Thymus (tissue), 14 donors: ENCODE measurements at places on chromosomes 2 and 18. TPM values are rescaled to one million over a fixed set of nuclear protein-coding genes. Genes with fewer than 3 reads are reported as not detected.

- H3K27me3 ChIP-seq: no peaks in the 10 kb centered on the region
- no peak for DNase-seq
- no peaks in the 10 kb centered on the region for H3K4me1 ChIP-seq
- no peak overlapping the region for H3K27ac ChIP-seq
- H3K4me3 ChIP-seq: no peak overlapping the region
Measured at GRCh38 chr2:169705927-169706326, 11.7 kb downstream of the PHOSPHO2 start.

ARPC2 gene
- total RNA-seq: 368 TPM

GRCh38 chr18:59197636-59198035 lies 22.3 kb upstream of the GRP start:
- no peaks in the 10 kb centered on the region for H3K4me1 ChIP-seq
- H3K36me3 ChIP-seq: no peaks in the 10 kb centered on the region
- no peak for DNase-seq
- no peak overlapping the region for H3K4me3 ChIP-seq
- H3K27ac ChIP-seq: no peak overlapping the region

GRCh38 chr2:149463328-149464002 lies 124.1 kb downstream of the MMADHC start:
- no peak overlapping the region for H3K27ac ChIP-seq
- no peaks in the 10 kb centered on the region for H3K4me1 ChIP-seq
- no peaks in the 10 kb centered on the region for H3K27me3 ChIP-seq
- no peak for DNase-seq

DNA sequence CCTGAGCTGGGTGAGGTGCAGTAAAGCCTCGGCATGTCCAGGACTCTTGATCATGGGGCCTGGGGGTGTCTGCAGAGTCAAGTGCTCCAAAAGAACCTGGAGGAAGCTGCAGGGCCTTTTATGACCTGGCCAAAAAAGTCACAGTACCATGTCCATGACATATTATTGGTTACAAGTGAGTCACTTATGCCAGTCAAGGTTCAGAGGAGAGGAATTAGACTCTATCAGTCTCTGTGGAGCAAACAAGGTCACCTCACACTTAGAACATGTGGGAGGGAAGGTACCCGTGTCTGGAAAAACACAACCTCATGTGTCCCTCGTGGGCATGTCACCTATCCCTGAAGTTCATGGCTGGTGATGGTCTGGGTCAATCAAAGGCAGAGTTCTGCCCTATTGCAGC lies 465.7 kb downstream of the FBXO15 start:
- no peak overlapping the region for H3K4me3 ChIP-seq
- no peaks in the 10 kb centered on the region for H3K36me3 ChIP-seq
- H3K27ac ChIP-seq: no peak overlapping the region
- DNase-seq: no peak
- peaks cover 9% of the 10 kb centered on the region for H3K4me1 ChIP-seq

DNA sequence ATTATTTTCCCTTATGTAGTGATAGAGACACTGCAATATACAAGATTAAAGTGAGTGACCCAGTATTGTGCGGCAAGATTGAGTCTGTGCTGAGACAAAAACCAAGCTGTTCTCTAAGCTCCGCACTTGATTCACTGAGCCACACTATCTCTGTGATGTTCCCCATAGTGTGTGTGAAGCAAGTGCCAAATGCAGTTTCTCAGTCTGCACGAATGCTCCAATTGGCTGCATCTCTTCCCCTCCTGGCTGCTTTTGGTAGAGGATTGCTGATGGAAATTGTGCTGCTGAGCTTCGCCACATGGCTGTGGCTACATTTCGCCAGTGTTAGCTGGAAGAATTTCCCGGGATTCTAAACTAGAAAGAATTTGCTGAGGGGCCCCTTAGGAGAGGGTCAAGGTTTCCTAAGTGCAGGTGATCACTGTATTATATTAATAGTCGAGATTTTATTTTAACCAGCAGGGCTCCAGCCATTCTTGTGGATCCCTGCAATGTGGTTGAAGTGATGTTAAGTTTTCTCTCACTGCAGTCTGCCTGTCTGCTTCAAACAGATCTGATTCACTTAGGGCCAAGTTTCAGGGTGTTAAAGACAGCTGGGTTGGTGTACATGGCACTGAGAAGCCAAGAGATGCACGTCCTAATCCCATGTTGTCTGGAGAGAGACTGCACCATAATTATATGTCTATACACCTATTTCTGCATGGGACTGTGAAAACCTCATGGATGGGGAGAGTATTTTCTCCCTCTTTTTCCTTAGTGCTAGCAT lies 317.2 kb downstream of the DCC start:
- no peak overlapping the region for H3K27ac ChIP-seq
- no peaks in the 10 kb centered on the region for H3K36me3 ChIP-seq
- no peaks in the 10 kb centered on the region for H3K4me1 ChIP-seq
- H3K27me3 ChIP-seq: no peaks in the 10 kb centered on the region

RIT2 gene
- total RNA-seq: not detected

DNA sequence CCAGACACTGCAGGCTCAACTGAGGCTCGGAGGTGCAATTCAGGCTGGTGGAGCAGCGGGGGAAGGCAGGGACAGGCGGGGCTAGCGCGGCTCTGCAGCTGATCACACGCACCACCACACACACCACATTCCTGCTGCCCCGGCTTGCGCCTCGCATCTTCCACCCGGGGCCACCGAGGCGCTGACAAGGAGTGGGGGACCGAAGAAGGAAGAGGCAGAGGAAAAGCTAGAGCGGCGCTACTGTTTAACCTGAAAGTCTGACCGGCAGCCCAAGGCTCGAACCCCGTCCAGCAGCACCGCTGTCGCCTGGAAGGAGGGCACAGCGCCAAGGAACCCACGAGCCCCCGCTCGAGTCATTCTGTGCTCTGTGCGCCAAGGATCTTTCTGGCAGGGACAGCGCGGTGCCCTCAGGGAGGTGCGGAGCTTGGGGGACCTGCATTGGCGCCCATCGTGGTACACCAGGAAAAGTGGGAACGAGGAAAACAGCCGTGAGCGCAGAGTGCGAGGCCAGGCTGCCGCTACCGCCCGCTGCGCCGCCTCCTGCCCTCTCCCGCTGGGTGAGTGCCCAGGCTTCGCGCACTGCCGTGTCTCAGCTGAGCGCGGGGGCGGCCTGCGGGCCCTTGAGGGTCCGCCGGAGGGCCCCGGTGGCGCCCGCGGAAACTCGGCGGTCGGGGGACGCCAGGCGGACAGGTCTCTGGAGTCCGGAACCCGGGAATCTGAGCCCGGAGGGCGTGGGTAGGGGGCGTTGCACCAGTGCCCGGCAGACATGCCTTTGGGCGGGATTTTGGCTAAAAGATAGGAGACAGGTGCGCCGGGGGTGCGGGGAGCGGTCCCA lies 860 bp upstream of the KCNJ3 start:
- no peaks in the 10 kb centered on the region for H3K4me1 ChIP-seq
- DNase-seq: no peak
- H3K36me3 ChIP-seq: no peaks in the 10 kb centered on the region
- no peak overlapping the region for H3K27ac ChIP-seq
- no peak overlapping the region for H3K4me3 ChIP-seq
- H3K27me3 ChIP-seq: peaks cover 45% of the 10 kb centered on the region

- no peak overlapping the region for H3K27ac ChIP-seq
- no peak overlapping the region for H3K4me3 ChIP-seq
- peaks cover 47% of the 10 kb centered on the region for H3K27me3 ChIP-seq
- H3K36me3 ChIP-seq: no peaks in the 10 kb centered on the region
- H3K4me1 ChIP-seq: peaks cover 25% of the 10 kb centered on the region
- DNase-seq: no peak
Measured at GRCh38 chr2:23453836-23454460, 69.0 kb downstream of the KLHL29 start.

DNA sequence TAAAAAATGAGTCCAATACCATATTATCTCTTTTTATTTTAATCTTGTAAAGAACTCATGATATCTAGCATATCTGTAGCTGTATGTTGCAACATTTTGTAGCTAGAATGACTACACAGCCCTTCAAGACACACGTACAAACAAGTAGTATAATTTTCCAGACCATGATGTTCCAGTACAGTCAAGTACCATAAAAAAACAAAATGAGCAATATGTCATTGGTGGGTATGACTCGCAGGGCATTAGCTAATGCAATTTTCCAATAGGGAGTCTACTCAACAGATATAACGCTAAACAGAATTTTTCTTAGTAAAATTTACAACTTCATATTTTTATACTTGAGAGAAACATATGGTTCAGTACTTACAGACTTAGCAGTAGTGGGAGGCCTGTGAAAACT lies 53.6 kb upstream of the UGP2 start:
- DNase-seq: no peak
- no peak overlapping the region for H3K27ac ChIP-seq
- no peaks in the 10 kb centered on the region for H3K27me3 ChIP-seq

DNA sequence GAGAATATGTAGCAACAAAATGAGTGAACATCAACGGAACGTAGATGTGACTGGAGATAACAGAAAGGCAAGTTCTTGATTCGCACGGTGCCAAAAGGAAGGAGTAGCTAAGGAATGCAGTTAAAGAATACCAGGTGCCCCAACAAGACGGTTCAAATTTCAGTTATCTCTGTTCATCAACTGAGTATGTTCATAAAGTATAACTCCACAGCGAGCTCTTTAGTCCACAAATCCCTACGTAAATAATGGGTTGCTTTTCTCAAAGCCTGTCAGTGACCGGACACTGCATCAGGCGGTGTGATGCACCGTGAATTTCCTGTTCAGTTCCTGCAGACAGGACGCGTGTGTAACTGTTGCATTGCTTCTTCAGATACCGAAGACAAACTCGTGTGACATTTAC lies 91.8 kb downstream of the NOL10 start:
- H3K27ac ChIP-seq: no peak overlapping the region
- no peaks in the 10 kb centered on the region for H3K4me1 ChIP-seq
- peaks cover 21% of the 10 kb centered on the region for H3K36me3 ChIP-seq
- no peak overlapping the region for H3K4me3 ChIP-seq
- no peak for DNase-seq
- H3K27me3 ChIP-seq: no peaks in the 10 kb centered on the region

DNA sequence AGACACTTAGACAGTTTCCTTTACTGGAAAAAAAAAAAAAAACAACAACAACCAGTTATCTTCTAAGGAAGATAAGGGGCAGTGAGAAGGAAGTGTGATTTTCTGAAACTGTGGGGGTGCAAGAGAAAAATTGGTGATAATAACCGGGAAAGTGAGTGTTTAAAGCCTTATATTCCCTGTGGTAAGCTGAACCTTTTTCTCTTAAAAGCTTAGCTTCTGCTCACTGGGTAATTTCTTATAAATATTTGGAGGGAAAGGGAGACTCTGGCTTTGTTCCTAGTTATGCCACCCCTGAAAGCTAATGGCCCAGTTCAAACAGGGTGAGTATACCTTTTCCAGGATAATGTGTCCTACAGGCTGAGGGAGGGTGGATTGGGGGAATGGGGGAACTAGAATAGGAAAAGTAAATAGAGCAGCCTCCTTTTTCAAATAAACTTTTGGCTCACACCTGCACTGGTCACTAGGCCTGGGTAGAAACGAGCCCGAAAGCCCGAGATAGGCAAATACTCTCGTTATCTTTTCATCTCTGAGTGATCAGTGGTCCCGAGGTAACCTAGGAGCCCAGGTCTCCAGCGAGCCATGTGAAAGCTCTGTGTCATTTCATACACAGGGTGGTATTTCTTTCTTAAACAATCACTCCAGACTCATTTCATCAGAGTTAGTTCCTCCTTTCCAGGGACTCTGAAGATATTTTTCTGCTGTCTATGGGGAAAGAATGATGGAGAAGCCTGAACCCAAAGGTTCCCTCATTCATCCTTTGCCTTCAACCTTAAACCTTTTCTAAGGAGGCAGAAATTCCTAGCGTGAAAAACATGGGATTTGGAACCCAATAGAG lies 15.5 kb upstream of the SRBD1 start:
- no peaks in the 10 kb centered on the region for H3K27me3 ChIP-seq
- no peak for DNase-seq
- no peak overlapping the region for H3K27ac ChIP-seq
- H3K4me3 ChIP-seq: no peak overlapping the region
- H3K4me1 ChIP-seq: no peaks in the 10 kb centered on the region

DNA sequence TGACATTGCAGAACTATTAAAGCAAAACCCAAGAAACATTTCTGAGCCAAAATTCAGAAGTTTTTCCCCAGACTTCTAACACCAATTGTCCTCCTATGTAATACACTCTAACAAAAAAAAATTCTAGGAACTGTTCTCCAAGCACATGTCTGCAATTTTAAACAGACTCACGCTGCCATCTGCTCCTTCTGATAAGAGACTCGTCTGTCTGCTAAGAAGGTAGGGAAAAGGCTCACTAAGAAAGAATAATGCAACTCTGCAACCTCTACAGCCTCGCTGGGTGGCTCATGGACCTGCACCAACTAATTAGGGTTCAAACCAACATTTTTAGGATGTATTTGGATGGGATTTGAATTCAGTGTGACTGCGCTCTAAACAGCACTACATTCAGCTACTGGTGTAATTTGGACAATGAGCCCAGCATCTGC lies 366.5 kb downstream of the DSC3 start:
- no peaks in the 10 kb centered on the region for H3K4me1 ChIP-seq
- no peaks in the 10 kb centered on the region for H3K27me3 ChIP-seq
- DNase-seq: no peak
- H3K4me3 ChIP-seq: no peak overlapping the region
- no peaks in the 10 kb centered on the region for H3K36me3 ChIP-seq

DNA sequence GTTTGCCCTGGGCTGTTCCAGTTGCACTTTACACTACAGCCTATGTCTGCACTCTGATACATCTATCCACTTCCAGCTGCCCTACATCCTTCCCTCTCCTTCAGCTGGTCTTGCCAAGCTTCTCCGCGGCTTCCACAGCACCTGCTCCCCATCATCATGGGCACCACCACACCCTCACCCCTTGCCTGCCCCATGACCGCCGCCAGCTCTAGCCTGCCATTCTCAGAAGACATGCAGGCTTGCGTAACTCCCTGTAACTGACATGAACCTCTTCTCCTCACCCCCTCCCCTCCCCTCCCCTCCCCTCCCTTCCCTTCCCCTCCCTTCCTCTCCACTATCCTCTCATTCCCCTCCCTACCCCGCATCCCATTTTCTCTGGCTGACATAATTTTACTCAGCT lies 46.0 kb downstream of the PAX8 start:
- no peak for DNase-seq
- H3K36me3 ChIP-seq: no peaks in the 10 kb centered on the region
- no peak overlapping the region for H3K27ac ChIP-seq
- H3K4me3 ChIP-seq: no peak overlapping the region
